Spinal cord (tissue), 10 donors: ENCODE measurements at places on chromosomes 12 and 14. TPM values are rescaled to one million over a fixed set of nuclear protein-coding genes. Genes with fewer than 3 reads are reported as not detected.

DNA sequence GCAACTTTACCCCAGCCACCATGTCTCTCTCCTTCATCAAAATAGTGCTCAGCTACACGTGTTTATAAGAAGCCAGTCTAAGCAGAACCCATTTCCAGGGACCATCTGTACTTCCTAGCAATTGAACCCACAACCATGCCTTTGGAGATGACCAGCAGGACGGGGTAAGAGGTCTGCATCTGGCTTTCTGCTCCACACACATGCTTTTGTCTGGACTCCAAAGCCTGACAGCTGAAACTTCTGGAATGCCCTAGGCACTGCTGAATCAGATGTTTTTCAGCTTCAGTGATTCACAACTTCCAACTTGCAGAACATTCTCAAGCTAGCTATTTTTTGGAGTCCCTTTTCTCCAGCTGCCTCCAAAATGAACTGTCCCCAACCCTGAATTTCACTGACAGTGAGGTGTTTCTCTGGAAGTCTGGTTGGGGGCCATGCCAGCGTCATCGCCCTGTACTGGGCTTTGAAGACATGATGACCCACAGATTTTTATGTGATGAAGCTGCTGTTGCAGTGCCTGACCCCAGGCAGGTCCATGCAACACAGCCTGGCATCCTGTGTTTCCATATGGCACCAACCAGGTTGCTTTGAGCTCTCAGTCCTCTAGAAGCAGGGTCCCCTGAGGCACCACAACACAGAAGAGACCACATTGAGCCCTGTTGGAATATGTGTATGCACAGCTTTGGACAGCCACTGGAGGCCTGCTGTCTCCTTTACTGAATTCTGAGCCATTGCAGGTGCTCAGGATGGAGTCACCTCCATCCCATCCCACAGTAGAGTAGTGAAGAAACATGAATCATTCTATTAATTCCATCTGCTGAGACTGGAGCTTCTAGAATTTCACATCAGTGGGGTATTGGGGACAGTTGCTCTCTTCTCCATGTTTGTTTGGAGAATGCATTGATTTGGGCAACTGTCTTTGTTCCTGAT lies 80.2 kb downstream of the NUAK1 start:
- DNase-seq, result no peak

PLD4 gene
- 12.9 TPM for total RNA-seq

GRCh38 chr14:64463195-64463594 lies 2.1 kb upstream of the AKAP5 start:
- no peak for DNase-seq

DNA sequence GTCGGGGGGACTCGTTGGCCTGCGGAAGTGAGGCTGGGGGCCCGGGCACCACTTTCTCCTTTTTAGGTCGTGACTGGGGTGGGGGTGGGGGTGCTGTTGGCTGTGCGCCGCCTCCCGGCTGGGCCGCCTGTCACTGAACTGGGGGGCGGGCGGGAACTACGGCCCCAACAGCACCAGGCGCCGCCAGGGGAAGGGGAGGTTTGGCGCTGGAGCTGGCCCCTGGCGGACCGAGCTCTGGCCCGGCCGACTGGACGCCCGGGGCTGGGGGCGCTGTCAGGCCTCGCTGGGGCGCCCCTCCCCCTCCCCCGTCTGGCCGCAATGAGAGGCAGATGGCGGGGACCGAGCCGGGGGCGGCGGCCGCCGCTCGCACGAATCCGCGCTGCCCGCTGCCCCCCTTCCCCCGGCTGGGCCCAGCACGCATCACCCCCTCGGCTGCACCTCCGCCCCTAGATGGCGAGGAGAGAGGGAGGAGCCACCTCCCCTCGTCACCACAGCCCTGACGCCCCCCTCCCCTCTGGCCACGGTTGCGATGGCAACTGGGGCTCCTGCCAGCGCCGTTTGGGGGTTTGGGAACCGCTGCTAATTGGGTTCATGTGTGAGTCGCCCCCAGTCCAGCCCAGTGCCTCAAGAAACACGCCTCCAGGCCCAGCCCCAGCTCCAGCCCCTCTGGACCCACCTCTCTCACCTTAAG lies 723 bp downstream of the NFATC4 start:
- peak; percentile 94 for DNase-seq

- DNase-seq, result no peak
These were observed 166.1 kb downstream of the FOXA1 start for GRCh38 chr14:37428954-37429353.

DNA sequence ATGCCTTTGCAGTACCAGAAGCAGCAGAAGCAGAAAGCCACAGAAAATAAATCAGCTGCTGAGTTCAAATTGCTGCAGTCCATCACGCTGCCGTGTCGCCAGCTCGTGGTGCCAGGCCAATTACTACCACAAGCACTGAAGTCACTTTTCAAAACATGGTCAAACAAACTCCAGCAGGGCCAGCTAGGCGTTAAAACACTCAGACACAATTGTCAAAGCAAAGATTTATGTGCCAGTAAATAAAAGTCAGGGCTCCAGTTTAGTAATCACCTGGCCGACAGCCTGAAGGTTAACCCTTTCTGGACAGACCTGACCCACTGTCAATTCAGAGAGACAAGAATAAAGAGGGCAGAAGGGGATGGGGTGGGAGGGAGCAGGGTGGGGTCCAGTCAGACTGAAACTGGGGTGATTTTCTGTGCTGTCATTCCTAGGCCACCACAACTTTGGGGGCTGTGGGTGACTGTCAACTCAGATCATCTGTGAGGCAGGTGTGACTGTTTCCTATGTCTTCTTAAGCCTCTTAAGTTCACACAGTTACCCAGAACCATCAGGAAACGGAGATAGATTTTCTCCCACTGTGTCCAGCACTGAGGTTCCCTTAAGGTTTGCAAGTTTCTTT lies 109.8 kb upstream of the FUT8 start:
- DNase-seq, result peak; percentile 57

EML1 gene
- 38.1 TPM for total RNA-seq

C1QL4 gene
- 4.8 TPM for total RNA-seq

GRCh38 chr14:95021588-95021987 lies 135.7 kb downstream of the DICER1 start:
- DNase-seq, result no peak

LIN7A gene
- total RNA-seq, result 12.0 TPM

- no peak for DNase-seq
These were observed 1.3 kb upstream of the IGFBP6 start for GRCh38 chr12:53096089-53096741.

DNA sequence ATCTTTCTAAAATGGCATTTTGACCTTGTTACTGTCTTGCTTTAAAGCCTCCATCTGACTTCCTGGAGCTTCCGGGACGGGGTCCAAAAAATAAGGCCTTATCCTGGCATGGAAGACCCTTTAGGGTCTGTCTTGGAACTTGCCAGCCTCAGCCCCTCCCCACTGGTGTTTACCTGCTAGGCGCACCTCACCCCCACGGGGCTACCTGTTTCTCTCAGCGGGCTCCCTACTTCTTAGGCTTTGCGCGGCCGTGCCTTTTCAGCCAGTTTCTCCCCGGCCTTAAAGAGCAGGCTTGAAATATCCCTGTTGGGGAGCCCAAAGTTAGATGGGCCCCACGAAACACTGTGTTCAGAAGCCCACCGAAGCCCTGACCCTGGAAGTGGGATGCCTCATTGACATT lies 5.1 kb downstream of the RTL1 start:
- DNase-seq, result no peak

FOXG1 gene
- total RNA-seq, result 1.5 TPM

GRCh38 chr14:68389943-68390342 lies 402.9 kb downstream of the ZFP36L1 start:
- DNase-seq, result no peak

GRCh38 chr12:132563911-132564310 lies 46.5 kb downstream of the LRCOL1 start:
- DNase-seq, result no peak

ASCL1 gene
- 7.6 TPM for total RNA-seq

DNA sequence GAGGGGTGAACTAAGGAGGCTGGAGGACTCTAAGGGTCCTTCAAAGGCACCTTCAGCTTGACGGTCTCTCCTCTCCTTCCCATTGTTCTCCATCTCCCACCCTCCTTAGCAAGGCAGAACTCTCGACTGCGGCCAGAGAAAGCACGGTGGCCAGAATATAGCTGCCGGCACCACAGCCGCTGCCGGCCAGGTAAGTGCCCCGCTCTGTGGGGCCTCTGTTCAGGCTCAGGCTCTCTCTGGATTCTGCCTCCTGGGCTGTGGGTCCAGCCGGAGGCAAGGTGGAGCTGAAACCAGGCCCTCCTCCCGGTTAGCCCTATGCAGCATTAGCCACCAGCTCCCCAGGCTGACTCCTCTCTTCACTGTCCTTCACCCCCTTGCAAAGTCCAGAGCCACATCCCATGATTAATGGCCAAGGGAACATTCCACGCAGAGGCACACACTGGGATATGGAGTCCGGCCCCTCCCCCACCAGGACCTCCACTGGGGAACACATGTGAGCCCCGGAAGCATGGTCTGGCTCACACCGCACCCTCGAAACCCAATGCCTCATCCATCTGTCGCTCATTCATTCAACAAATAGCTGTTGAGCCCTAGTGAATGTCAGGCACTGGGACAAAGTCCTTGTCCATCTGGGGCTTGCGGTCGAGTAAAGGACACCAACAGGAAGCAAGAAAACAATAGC lies 25.2 kb downstream of the LTBP2 start:
- no peak for DNase-seq

- DNase-seq, result no peak
These were observed 4.8 kb downstream of the GUCY2C start for GRCh38 chr12:14691560-14691959.

- peak; percentile 57 for DNase-seq
These were observed 168.0 kb downstream of the DACT1 start for GRCh38 chr14:58805605-58806409.

MORN3 gene
- total RNA-seq, result 4.5 TPM

GRCh38 chr12:105912882-105913678 lies 225.7 kb downstream of the NUAK1 start:
- no peak for DNase-seq

GRCh38 chr12:106238146-106238545 lies 9.7 kb downstream of the CKAP4 start:
- DNase-seq, result no peak

- no peak for DNase-seq
These were observed 392.5 kb upstream of the RGS6 start for GRCh38 chr14:71539650-71540285.

CELA1 gene
- total RNA-seq, result not detected

- no peak for DNase-seq
These were observed 4.1 kb upstream of the IFNG start for GRCh38 chr12:68163560-68164081.

DNA sequence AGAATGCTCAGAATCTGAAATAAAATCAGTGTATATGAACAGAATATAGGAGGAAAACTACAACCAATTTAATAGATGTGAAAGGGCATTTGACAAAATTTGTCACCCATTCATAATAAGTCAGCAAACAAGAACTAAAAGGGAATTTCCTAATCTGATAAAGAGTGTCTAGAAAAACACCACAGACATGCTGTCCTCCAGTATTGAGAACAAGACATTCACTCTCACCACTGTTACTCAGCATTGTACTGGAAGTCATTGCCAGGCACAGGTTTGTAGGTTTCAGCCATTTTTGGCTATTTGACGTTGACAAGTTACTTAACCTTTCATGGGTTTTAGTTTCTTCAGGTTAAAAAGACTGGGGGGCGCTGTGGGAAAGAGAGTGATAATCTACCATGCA lies 13.2 kb downstream of the EIF2S1 start:
- no peak for DNase-seq
